ENCODE measurements at places on chromosomes 2 and 18. TPM values are rescaled to one million over a fixed set of nuclear protein-coding genes. Genes with fewer than 3 reads are reported as not detected.
A peak's percentile ranks its signal among the peaks of the same experiment; 100 is the strongest.

- DNase-seq = no peak
Measured at GRCh38 chr18:6857300-6857699, 127.8 kb downstream of the ARHGAP28 start.

DNA sequence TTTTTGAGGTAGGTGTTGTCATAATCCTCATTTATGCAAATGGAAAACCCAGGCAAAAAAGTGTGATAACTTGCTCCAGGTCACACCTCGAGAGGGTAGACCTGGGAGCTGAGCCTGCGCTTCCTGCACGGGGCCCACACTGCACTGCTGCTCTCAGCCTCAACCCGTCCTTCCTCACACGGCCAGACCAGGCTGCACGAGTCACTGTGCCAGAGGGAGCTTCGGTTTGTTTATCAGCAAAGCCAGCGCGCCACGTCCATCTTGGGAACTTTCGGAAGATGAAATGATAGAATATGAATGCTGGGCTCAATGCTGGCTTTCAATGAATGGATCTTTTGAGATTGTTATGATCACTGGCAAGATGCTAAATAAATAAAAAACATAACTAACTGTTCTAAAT is 14.4 kb downstream of the COPS9 start:
- no peak for DNase-seq

GRCh38 chr2:99960790-99961189 is 181.6 kb downstream of the AFF3 start:
- DNase-seq = no peak

DNA sequence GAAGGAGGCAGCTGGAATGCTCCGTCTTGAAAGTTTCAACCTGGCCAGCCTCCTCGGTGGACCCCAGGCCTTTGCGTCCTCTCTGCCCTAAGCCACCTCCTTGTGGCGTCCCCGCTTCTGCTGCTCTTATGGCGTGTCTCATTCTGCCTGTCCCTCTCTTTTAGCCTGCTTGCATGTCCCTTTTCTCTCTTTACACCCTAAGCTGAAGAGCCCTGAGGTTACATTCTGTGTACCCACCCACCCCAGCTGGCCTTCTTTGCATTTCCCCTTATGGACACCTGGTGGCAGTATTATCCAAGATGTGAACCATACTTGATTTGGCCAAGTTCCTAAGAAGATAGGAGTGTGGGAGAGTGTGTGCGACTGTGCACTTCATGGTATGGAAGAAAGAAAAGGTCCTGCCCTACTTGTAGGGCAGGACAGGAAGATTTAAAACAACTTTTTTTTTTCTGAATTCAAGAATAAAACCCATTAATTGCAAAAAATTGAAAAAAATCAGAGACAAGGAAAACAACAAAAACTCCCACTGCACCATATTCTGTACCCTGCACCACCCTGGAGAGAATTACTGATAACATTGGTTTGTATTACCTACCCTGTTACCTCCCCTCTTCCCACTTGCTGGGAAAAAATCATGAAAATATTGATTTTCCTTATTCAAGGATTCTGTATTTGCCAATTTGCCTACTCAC is 77.4 kb downstream of the DYSF start:
- peak; percentile 91 for DNase-seq

The THSD7B gene
- under 0.01 TPM for total RNA-seq

The STON1 gene
- total RNA-seq = 15.6 TPM

DNA sequence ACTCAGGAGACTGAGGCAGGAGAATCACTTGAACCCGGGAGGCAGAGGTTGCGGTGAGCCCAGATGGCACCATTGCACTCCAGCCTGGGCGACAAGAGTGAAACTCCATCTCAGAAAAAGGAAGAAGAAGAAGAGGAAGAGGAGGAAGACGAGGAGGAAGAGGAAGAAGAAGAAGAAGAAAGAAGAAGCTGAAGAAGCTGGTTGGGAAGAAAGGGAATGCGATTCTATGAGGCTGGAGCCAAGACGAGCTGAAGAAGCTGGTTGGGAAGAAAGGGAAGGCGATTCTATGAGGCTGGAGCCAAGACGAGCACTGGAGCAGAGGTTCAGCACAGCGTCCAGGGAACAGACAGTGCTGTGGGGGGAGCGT is 30.3 kb upstream of the TAF1B start:
- no peak for DNase-seq
